ENCODE measurements at places on chromosomes 2 and 18. TPM values are rescaled to one million over a fixed set of nuclear protein-coding genes. Genes with fewer than 3 reads are reported as not detected.

FBXO41 gene
- 1.4 TPM for total RNA-seq

C1QL2 gene
- total RNA-seq, result not detected

GREB1L gene
- 1.5 TPM for total RNA-seq

DSG4 gene
- not detected for total RNA-seq

CTLA4 gene
- not detected for total RNA-seq

TXNDC2 gene
- total RNA-seq, result not detected

VAMP5 gene
- total RNA-seq, result 26.9 TPM

LBX2 gene
- not detected for total RNA-seq

KLHL41 gene
- not detected for total RNA-seq

- H3K27ac ChIP-seq, result no peak overlapping the region
- no peaks in the 10 kb centered on the region for H3K27me3 ChIP-seq
- no peaks in the 10 kb centered on the region for H3K4me1 ChIP-seq
- DNase-seq, result no peak
- no peaks in the 10 kb centered on the region for H3K36me3 ChIP-seq
- H3K4me3 ChIP-seq, result no peak overlapping the region
Observed at GRCh38 chr2:9780368-9781130, 62.7 kb upstream of the TAF1B start.

DNA sequence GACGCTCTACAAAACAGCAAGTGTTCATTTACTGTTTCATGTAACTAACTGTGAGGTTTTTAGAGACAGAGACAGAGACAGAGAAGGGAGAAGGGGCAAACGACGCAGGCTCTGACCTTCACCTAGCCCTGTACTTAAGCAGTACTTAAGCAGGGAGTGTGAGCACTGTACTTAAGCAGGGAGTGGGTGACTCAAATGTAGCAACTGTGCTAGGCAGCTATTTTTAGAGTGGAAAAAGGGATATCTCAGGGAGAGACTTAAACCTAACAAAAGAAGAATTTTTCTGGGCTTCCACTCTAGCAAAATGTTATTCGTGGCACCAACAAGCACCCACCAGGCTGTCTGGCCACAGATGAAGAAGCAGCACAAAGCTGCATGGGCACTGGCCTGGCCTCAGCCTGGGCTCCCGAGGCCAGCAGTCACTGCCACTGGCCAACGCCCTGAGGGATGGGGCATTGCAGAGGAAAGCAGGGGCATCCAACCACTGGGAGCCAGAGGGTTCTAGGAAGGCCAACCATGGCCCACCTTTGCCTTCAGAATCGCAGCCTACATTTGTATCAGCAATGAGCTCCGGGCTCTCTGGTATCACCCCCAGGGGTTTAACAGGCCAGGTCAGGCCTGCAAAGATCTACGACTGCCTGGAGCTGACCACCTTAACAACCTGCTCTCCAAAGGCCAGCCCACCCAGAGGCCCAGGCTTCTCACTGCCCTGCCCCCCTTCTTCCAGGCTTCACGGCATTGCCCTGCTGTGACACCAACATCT, 154.3 kb downstream of the TTC32 start:
- no peaks in the 10 kb centered on the region for H3K27me3 ChIP-seq
- no peak overlapping the region for H3K4me3 ChIP-seq
- H3K36me3 ChIP-seq, result no peaks in the 10 kb centered on the region
- DNase-seq, result no peak
- H3K4me1 ChIP-seq, result no peaks in the 10 kb centered on the region
- H3K27ac ChIP-seq, result no peak overlapping the region

GRCh38 chr2:58865436-58865835, 624.3 kb upstream of the FANCL start:
- H3K4me3 ChIP-seq, result no peak overlapping the region
- H3K27me3 ChIP-seq, result no peaks in the 10 kb centered on the region
- DNase-seq, result no peak
- H3K27ac ChIP-seq, result no peak overlapping the region
- no peaks in the 10 kb centered on the region for H3K36me3 ChIP-seq
- H3K4me1 ChIP-seq, result no peaks in the 10 kb centered on the region

GRCh38 chr2:128308284-128308731, 10.4 kb downstream of the HS6ST1 start:
- H3K4me3 ChIP-seq, result no peak overlapping the region
- H3K27ac ChIP-seq, result peak overlapping the region; percentile 60
- no peaks in the 10 kb centered on the region for H3K27me3 ChIP-seq
- H3K36me3 ChIP-seq, result no peaks in the 10 kb centered on the region

GRCh38 chr18:11955239-11956029, 25.9 kb upstream of the IMPA2 start:
- H3K36me3 ChIP-seq, result no peaks in the 10 kb centered on the region
- H3K27me3 ChIP-seq, result no peaks in the 10 kb centered on the region
- no peak overlapping the region for H3K4me3 ChIP-seq

GRCh38 chr2:181441670-181442069, 15.5 kb upstream of the ITGA4 start:
- H3K4me1 ChIP-seq, result peaks cover 14% of the 10 kb centered on the region
- H3K27me3 ChIP-seq, result no peaks in the 10 kb centered on the region
- no peak overlapping the region for H3K4me3 ChIP-seq
- no peaks in the 10 kb centered on the region for H3K36me3 ChIP-seq
- H3K27ac ChIP-seq, result no peak overlapping the region

GRCh38 chr2:67899187-67899586, 163.6 kb downstream of the C1D start:
- H3K36me3 ChIP-seq, result no peaks in the 10 kb centered on the region
- no peaks in the 10 kb centered on the region for H3K4me1 ChIP-seq
- DNase-seq, result no peak

GRCh38 chr2:135475128-135475527, 55.9 kb downstream of the ZRANB3 start:
- H3K4me1 ChIP-seq, result no peaks in the 10 kb centered on the region
- no peaks in the 10 kb centered on the region for H3K27me3 ChIP-seq
- DNase-seq, result no peak
- H3K36me3 ChIP-seq, result no peaks in the 10 kb centered on the region
- no peak overlapping the region for H3K27ac ChIP-seq
- no peak overlapping the region for H3K4me3 ChIP-seq

- DNase-seq, result peak; percentile 35
- no peak overlapping the region for H3K4me3 ChIP-seq
- no peaks in the 10 kb centered on the region for H3K27me3 ChIP-seq
- no peaks in the 10 kb centered on the region for H3K36me3 ChIP-seq
- H3K27ac ChIP-seq, result peak overlapping the region; percentile 97
- H3K4me1 ChIP-seq, result peaks cover 55% of the 10 kb centered on the region
Observed at GRCh38 chr18:3264362-3264761, 2.4 kb downstream of the MYL12B start.

GRCh38 chr2:230650585-230651137, 62.0 kb upstream of the CAB39 start:
- H3K36me3 ChIP-seq, result no peaks in the 10 kb centered on the region
- no peak for DNase-seq
- no peaks in the 10 kb centered on the region for H3K27me3 ChIP-seq
- H3K27ac ChIP-seq, result no peak overlapping the region
- no peak overlapping the region for H3K4me3 ChIP-seq

DNA sequence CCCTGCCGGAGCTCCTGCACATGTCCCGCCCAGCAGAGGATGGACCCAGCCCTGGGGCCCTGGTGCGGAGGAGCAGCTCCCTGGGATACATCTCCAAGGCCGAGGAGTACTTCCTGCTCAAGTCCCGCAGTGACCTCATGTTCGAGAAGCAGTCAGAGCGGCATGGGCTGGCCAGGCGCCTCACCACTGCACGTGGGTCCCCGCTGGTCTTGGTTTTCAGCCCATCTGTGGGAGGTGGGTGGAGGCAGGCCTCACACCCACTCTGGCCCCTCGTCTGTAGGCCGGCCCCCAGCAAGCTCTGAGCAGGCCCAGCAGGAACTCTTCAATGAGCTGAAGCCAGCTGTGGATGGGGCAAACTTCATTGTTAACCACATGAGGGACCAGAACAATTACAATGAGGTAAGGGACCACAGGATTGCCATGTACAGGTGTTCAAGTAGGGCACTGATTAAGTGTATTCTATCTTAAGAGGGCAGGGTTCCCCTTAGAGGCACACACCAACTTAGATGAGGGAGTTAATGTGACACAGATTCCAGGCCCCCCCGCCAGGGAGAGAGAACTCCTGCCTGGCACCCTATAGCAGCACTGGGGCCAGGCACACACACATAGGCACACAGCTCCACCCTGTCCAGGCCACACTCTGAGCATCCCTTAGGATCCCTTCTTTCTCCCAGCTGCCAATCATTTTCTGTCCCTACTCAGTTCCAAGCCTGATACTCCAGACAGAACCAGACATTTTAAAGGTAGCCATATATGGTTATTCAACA, 5.4 kb upstream of the CHRNG start:
- no peaks in the 10 kb centered on the region for H3K4me1 ChIP-seq
- peaks cover 25% of the 10 kb centered on the region for H3K27me3 ChIP-seq
- DNase-seq, result no peak
- H3K27ac ChIP-seq, result no peak overlapping the region
- H3K4me3 ChIP-seq, result no peak overlapping the region

GRCh38 chr2:143729296-143729814, 600.1 kb downstream of the ARHGAP15 start:
- no peaks in the 10 kb centered on the region for H3K27me3 ChIP-seq
- H3K4me3 ChIP-seq, result no peak overlapping the region
- DNase-seq, result no peak
- H3K36me3 ChIP-seq, result no peaks in the 10 kb centered on the region
- no peak overlapping the region for H3K27ac ChIP-seq

DNA sequence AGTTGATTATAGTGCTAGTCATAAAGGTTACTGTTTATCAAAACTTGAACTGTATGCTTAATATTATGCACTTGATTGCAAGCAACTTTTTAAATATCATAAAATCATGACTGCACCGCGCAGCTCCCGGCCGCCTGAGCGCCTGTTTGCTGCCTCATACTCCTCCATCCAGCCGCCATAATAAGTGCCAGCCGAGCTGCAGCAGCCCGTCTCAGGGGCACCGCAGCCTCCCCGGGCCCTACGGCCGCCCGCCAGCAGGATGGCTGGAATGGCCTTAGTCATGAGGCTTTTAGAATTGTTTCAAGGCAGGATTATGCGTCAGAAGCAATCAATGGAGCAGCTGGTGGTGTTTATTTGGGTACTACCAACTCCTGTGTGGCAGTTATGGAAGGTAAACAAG, 337.2 kb downstream of the PAX3 start:
- H3K4me1 ChIP-seq, result no peaks in the 10 kb centered on the region
- no peaks in the 10 kb centered on the region for H3K27me3 ChIP-seq
- no peak for DNase-seq
- H3K4me3 ChIP-seq, result no peak overlapping the region
- H3K27ac ChIP-seq, result no peak overlapping the region
- H3K36me3 ChIP-seq, result no peaks in the 10 kb centered on the region

DNA sequence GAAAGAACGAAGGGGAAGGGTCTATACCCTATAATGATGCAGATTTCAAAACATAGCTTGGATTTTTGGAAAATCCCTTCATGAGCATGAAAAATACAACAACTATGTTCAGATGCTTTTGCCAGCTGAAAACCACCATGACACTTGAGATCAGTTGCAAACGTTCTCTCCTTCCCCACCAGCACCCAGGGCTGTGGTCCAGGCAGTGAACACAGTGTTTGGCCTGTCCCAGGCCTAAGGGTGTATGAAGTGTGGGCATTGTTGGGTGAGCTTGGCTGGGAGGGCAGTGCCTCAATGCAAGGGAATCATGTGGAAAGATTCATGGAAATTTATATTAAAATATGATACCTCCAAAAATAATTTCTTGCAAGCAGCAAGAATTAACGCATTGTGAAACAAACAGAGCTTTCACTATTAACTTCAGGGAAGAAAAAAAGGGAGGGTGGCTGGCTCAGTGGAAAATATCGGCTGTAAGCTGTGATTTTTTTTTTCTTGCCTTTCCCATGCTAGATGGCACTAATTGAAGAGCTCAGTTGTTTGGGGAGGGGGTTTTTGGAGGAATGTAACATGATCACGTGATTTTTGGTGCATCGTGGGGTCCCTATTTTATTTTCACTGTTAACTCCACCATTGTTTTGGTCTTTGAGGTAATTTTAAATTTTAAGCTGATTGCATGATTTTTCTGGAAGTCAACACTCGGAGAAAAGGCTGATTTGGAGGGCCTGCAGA, 52.0 kb downstream of the CDC42EP3 start:
- no peaks in the 10 kb centered on the region for H3K27me3 ChIP-seq
- H3K4me1 ChIP-seq, result peaks cover 6% of the 10 kb centered on the region
- DNase-seq, result no peak
- no peaks in the 10 kb centered on the region for H3K36me3 ChIP-seq
- no peak overlapping the region for H3K4me3 ChIP-seq
- no peak overlapping the region for H3K27ac ChIP-seq

DNA sequence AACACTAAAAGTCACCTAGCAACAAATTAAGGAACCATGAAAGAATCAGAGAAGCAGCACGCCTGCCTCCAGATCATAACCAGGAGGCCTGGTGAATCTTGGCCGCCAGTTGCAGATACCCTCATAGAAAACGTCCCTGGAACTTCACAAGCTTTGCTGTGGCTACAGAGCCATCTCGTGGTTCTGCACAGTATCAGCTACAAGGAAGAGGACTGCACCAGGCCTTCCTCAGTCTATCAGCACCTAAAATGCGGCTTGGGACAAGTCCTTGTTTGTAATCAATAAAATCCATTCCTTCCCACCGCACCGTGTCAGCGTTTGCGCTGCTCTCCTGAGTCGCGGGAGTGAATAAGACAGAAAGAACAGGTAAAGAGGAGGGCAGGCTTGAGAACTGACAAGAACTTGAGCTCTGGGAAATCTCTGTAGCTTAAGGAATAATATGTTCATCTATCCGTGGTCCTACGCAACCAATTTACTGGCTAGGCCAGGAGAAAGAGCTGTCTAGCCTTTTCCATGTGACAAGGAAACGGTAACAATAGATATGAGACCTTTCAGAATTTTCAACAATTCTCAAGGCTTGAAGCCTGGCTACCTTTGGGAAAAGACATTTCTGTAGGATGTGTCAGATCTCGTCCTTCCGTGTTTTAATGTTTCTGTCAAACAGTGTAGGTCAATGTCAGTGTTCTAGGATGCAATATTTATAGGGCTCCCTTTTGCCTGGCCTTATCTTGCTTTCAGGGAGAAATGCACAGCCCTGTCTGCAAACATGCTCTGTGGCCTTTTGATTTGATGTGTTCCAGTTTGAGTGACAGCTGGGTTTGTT, 128.5 kb upstream of the RAB12 start:
- no peaks in the 10 kb centered on the region for H3K27me3 ChIP-seq
- H3K4me3 ChIP-seq, result no peak overlapping the region
- no peak for DNase-seq
- H3K4me1 ChIP-seq, result no peaks in the 10 kb centered on the region
- no peaks in the 10 kb centered on the region for H3K36me3 ChIP-seq

GRCh38 chr18:74748809-74749208, 151.1 kb downstream of the ZNF407 start:
- H3K27me3 ChIP-seq, result no peaks in the 10 kb centered on the region
- H3K27ac ChIP-seq, result no peak overlapping the region
- H3K4me3 ChIP-seq, result no peak overlapping the region
- no peaks in the 10 kb centered on the region for H3K36me3 ChIP-seq
- H3K4me1 ChIP-seq, result no peaks in the 10 kb centered on the region

Data from transverse colon (tissue), 4 donors.